ENCODE measurements at places on chromosomes 16 and 17.

DNA sequence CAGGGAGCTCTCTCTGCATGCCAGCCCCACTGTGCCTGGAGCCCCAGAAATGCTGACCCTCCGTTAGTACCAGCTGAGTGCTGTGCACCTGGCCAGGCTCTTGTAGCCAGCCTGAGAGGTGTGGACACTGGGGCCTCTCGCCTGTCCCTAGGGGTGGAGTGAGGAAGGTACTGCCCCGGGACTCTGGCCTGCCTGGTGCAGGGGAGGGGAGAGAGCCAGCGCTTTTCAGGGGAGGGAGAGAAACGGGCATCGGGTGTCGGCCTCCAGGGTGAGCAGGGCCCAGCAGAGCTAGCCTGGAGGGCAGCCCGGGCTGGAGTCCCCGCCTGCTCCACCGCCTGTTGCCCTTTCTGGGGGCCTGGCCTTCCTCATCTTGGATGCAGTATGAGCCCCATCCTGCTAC is 13.1 kb downstream of the MAP2K3 start:
- no peak for DNase-seq

- no peak for DNase-seq
These were observed 206.0 kb upstream of the CHMP6 start for GRCh38 chr17:80785477-80786178.

- DNase-seq, result no peak
These were observed 20.1 kb downstream of the NDEL1 start for GRCh38 chr17:8455665-8456209.

DNA sequence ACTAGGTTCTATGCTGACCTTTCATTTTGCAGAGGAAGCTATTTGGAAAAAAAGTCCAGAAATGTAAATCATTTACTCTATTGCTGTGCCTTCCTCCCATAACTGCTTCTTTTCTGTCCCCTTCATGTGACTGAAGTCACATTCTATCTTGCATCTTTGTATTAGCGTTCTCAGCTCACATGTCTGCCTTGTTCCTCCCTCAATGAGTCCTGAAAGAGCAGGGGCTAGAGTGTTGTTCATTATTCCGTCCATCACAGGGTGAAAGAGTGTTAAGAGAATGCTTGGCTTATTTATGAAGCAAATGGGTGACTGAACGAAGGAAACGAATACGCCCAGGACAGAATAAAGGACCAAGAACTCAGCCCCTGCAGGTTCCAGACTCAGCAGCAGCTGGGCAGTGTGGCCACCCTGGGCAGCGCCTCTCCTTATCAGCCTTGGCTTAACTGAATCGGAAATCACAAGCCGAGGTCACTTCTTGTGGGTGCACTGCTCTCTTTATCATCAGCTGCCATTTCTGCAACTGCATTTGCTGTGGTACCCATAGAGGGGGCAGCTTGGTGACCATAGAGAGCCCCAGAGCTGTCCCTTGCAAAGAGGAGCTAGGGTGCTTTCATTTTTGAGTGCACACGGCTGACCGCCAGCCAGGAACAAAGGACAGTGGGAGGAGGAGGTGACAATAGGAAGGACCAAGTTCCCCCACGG is 1.8 kb upstream of the PIK3R6 start:
- no peak for DNase-seq

DNA sequence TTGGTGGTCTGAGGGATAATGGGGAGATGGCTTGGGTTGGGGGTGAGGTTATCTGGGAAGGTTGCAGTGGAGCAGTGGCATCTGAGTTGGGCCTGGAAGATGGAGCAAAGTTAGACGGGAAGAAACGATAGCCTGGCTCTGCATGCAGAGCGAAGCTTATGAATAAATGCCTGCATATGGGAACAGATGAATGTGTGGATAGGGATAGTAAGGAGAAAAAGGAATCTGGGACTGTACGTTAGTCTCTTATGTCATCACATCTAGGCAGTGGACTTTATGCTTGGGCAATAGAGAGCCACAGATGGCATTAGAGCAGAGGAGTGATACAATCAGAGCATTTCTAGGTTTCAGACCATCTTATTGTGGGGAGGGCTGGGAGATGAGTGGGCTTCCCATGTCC is 33.0 kb downstream of the CPNE2 start:
- no peak for DNase-seq

- DNase-seq, result no peak
These were observed at the start of gene LCAT for GRCh38 chr16:67943619-67944504. LCAT (minus strand) TSS chr16:67944120; CDS start chr16:67944101, 19 bp downstream.

- DNase-seq, result no peak
These were observed 29.9 kb downstream of the ACTG1 start for GRCh38 chr17:81482673-81483072.

- DNase-seq, result no peak
These were observed 73.8 kb upstream of the METRNL start for GRCh38 chr17:83005639-83006038.

GRCh38 chr16:66935314-66936011 is at the start of gene CES2:
CES2 (plus strand) TSS chr16:66935516; CDS start chr16:66935636, 120 bp downstream.
- DNase-seq, result no peak
